Activated CD4-positive, alpha-beta T cell treated with anti-CD3 and anti-CD28 coated beads for 36 hours (primary cell): ENCODE measurements at places on chromosomes 2 and 18. TPM values are rescaled to one million over a fixed set of nuclear protein-coding genes. Genes with fewer than 3 reads are reported as not detected.

GREB1 gene
- 0.57 TPM for total RNA-seq

DNA sequence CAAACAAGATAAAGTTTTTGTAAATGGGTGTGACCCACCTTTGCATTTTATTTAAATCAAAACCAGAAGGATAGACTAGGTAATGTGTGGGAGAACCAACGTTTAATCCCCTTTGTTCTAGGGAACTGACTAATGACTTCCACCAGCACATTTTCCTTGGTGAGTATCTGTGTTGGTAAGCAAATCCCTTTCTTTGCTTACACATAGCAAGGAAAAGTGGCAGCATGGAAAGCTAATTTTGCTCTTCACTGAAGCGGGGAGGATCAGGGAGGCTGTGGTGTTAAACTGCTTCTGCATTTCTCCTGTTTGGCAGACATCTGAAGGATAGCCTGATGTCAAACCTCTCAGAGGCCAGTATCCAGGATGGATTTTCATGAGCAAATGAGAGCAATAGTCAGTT lies 331.1 kb downstream of the PTPRM start:
- no peak for DNase-seq

GRCh38 chr18:26802330-26803200 lies 62.9 kb downstream of the AQP4 start:
- no peak for DNase-seq

STK39 gene
- 44.5 TPM for total RNA-seq

DNA sequence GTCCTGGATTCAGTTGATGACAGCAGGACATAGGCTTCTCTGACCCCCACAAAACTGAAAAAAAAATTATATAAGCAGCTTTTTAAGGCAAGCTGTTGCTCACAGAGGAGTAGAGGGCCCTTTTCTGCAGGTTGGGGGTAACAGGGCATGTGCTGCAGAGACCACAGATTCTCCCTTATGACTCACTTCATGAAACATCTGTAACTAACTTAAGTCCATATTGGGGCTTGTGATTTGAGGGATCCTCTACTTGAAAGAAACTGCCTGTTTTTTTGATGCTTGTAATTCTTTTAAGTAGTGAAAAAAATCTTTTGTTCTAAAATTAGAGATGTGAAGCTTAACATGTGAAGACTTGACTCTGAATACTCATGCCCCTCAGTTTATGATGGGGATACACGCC lies 33.4 kb downstream of the XRCC5 start:
- peak; percentile 44 for DNase-seq

DNA sequence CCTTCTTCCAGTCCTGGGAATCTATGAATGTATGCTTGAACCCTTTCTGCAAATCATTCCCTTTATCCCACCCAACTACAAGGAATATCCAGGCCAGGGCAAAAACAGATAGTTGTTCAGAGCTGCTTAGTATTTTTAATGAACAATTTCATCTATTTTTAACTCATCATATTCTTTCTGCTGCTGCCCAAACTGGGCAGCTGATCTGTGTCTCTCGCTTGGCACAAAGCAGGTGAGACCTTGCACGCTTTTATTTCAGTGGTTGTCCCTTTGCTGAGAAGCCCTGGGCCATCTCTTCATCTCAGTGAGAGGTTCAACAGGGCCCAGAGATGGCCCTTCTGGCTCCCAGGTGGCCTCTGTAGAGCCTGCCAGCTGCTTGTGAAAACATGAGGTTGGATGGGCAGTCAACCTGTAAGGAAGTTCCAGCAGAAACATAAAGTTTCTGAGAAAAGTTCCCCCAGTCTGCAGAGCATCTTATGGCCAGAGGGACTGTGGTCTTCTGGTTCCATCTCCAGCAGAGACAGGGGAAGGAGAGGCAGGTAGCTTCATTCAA lies 57.5 kb downstream of the MYCN start:
- no peak for DNase-seq

HNMT gene
- total RNA-seq, result not detected

FAM237A gene
- total RNA-seq, result not detected

DNA sequence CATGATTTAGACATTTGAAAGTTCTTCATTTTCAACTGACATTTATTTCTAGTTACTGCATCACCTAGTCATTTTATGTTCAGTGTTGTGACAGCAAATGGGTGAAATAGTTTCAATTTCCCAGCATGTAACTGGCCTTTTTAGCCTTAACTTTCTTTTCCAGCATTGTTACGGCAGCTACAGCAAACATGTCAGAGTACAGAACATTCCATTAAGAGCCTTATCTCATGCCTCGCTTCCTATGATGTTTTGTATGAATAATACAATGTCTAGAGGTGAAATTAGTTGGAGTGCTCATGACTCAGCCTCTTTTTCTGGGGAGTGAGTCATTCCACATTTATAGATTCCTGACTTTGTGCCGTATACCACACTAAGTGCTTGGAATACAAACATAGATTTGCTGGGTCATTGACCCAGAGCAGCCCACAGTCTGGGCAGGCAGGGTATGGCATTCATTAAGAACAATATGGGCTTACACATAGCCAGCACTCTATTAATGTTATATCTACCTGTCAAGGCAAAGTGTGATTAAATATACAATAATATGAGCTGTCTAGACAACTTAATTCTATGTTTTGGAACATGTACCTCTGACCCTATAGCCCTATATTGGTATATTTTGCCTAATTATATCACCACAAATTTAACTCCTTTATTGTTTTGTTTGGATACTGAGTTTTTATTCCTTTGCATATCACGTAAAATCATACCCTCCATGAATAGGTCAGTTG lies 72.2 kb downstream of the MAP2 start:
- no peak for DNase-seq

GRCh38 chr2:10331027-10331701 lies 28.5 kb downstream of the HPCAL1 start:
- peak; percentile 93 for DNase-seq

- DNase-seq, result no peak
These were observed 155.5 kb downstream of the MTX2 start for GRCh38 chr2:176424746-176425145.

LYPD6B gene
- total RNA-seq, result not detected

DSG1 gene
- not detected for total RNA-seq

DNA sequence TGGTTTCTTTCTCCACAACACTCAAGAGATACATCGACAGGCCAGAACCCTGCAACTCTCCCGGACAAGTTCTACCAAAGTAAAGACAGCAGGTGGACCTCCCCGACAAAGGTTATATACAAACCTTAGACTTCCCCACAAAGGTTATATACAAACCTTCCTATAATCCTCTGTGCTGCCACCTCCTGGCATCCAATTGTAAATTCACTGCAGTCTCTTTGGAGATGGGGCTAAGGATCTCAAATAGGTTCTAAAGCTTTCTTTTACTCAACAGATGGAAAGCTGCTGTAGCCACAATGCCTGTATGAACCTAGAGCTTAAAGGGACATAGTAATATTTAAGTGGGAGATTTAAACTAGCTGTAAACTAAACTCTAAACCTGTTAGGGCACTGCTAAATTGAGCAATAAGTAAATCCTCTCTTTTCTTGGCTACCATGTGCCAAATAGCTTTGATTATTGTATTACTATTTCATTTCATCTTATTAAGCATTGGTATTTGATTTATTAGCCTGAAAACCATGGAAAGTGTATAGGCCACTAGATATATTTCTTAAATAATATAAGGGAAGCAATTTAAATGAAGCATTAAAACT lies 9.8 kb upstream of the MREG start:
- peak; percentile 72 for DNase-seq

GRCh38 chr2:8606226-8606625 lies 75.6 kb upstream of the ID2 start:
- DNase-seq, result no peak

DNA sequence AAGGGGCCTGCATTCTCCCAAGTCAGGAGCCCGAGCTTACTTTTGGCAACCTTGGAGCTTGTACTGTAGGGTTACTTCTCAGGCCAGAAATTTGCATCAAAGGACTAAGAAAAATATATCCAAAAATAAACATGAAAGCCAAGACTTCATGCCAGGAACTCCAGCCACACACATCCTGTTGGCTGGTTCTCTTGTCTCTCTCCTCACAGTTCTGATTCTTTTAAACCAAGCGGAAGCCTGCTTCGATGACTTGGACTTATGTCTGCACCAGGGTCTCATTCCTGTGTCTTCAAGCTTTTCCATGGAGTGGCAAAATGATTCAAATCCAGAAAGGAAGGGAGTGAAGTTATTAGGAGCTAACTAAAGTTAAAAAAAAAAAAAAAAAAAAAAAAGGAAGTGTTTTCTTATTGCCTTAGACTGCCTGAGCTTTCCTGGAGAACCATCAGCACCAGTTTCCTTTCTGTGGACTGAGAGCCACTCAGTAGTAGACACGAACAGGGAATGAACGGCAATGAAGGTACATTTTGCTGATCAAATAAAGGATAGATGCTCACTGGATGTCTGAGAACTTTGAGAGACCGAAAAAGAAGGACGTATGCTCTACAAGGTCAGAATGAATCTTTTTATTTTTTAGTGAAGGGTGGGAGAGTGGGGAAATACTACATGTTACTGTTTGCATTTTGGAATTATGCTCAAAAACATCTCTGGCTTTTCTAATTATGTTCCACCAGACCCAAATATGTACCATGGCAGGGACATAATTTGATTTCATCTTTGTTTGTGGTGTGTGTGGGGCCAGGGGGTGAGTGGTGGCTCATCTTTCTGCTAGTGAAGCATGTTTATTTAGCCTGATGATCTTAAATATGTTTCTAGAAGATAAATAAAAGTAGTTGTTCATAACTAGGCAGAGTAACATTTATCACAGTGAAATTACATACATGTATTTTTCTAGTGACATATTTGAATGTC lies 86.0 kb downstream of the RAPGEF4 start:
- DNase-seq, result no peak

DNA sequence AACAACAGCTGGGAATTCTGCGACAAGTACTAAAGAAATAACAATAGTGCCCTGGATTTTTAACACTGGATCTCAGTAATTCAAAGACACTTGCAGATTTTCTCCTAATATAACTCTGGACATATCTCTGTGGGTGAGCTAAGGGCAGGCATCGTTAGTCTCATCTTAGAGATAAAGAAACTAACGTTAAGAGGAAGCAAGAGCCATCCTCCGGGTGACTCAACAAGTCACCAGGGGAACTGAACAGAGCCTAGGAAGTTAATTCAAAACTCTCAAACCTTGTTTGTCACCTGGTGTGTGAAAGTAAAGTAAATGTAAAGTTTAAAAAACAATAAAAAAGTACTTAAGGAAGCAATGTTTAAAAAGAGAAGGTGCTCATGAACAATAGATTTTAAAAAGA lies 41.6 kb upstream of the NRP2 start:
- no peak for DNase-seq

DNA sequence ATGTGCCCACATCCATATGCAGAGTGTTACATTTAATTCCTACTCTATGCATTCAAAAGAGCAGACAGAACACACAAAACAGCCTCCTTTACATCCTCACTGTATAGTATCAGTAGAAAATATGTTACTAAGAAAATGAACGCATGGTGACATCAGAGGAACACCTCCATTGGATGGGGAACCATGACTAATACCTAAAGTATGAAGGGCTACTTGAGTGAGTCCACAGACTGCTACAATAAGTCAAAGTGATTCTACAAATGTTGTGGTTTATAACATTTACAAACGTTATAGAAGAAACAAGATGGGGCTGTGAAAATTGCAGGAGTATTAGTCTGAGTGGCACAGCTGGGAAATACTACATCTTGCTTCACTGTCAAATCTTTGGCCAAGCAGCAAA lies 1830.9 kb upstream of the PIK3C3 start:
- no peak for DNase-seq

EFR3B gene
- 1.0 TPM for total RNA-seq
